ENCODE measurements at places on chromosomes 7 and 10. TPM values are rescaled to one million over a fixed set of nuclear protein-coding genes. Genes with fewer than 3 reads are reported as not detected.
A peak's percentile ranks its signal among the peaks of the same experiment; 100 is the strongest.

GRCh38 chr7:33880787-33881186 lies 24.6 kb upstream of the BMPER start:
- no peak for DNase-seq

IKZF1 gene
- 383 TPM for total RNA-seq

GRCh38 chr10:121438333-121438732 lies 159.9 kb downstream of the FGFR2 start:
- DNase-seq, result no peak

GRCh38 chr10:21195252-21195651 lies 298.1 kb upstream of the NEBL start:
- no peak for DNase-seq

DNA sequence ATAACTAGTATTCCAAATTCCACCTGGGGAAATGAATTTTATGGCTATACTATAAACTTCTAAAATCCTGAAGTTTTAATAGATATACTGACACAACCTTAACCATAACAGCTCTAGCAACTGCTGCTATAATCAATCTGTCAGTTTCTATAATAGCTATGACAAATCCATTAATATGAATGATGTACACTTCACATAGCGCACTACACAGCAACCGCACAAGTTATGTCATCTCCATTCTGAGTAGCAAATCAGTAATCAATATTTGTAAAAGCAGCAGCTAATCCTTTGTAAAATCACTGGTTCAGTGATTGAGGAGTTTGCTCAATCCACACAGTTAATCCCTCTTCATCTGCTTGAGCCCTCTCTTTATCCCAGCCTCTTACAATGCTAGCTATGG lies 105.3 kb downstream of the SKAP2 start:
- DNase-seq, result no peak

DOCK4 gene
- total RNA-seq, result 0.35 TPM

DNA sequence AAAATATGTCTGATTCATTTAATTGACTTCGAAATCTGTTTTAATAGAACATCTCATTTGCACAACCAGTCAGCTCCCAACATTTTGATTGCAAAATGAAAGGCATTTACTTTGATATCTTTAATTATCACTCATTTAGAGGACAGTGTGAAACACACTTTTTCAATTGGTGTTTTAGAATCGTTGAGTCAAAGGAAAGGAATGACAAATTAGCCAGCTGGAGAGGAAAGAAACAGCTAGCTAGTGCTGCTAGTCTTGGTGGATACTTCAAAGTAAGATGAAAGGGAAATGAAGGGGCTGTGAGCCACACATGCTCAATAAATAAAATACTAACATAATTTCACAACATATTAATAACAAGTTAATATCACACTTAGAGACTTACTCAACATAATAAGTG lies 570.2 kb downstream of the PHTF2 start:
- DNase-seq, result no peak

CPN1 gene
- not detected for total RNA-seq

DNA sequence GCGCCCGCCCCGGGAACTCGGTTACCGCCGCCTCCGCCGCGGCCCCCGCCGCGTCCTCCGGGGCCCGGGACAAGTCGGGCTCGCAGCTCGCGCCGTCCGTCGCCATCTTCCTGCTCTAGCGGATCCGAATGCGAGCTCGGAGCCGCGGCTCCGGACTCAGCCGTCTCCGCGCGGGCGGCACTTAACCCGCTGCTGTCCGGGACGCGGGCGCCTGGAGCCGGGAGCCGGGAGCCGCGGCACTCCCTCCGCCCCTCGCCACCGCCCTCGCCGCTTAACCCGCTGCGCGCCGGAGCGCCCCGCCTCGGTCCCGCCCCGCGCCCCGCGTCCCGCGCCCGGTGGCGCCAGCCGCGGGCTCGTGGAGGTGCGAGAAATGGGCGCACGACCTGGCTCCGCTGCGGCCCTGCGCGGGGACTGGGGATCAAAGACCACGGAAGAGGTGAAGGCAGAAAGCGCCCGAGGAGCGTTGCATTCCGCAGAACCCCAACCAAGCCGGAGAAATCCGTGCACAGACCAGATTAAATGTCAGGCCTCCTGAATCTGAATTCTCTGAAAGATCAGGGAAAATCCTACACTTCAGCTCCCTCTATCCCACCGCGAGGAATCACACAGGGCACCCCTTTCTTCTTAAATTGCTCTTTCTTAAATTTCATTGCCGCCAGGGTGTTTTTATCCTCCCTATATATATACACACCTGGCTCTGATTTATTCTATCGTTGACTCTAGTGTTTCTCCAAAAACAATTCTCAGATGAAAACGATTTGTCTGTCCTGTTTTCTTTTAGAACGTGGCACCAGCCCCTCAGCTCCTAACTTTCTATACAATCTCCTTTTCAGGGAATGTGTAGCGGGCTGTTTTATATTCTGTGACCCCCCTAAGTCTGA lies at the start of gene CTTNBP2:
Gene CTTNBP2 (minus strand): TSS at position 132 of the 881 bp plus-strand sequence. CDS start 26 bp downstream, at position 106.
- DNase-seq, result no peak

DNA sequence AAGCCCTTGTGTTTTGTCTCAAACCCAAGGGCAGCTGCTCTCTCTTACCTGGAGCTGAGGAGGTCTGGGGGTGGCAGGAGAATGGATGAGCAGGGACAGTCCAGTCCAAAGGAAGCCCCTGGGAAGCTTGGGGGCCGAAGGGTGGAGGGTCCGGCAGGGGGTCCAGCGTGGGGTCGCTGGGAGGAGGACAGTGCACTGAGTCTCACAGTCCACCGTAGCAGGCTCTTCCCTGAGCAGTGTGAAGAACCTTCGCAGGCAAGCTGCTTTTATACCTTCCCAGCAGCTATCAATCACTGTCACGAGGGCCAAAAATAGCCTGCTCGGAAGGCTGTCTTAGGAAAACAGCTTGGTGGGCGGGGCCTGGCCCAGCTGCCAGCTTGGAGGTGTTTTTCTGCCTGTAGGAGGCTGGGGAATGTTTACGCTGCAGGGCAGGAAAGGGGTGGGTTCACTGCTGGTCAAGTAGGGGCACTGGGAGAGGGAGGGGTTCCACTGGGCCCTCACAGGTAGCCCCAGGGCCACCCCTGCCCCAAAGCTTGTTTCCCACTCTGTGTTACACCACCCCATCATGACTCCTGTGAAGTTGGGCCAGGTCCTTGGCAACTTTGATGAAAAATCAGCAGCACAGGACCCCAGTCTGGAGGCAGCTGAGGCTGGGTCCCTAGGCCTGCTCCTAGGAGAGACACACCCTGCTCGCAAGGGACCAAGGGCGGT lies at the start of gene DEPP1:
Gene DEPP1 (minus strand): TSS at position 240 of the 711 bp plus-strand sequence. CDS start 779 bp downstream, outside the sequence.
- DNase-seq, result peak; percentile 35

- no peak for DNase-seq
These were observed 223.2 kb downstream of the PTPRN2 start for GRCh38 chr7:158364451-158364850.

VPS37D gene
- 0.33 TPM for total RNA-seq

PRSS37 gene
- total RNA-seq, result not detected

ERVW-1 gene
- total RNA-seq, result not detected

- no peak for DNase-seq
These were observed 23.1 kb downstream of the PLPP4 start for GRCh38 chr10:120480065-120480600.

DNA sequence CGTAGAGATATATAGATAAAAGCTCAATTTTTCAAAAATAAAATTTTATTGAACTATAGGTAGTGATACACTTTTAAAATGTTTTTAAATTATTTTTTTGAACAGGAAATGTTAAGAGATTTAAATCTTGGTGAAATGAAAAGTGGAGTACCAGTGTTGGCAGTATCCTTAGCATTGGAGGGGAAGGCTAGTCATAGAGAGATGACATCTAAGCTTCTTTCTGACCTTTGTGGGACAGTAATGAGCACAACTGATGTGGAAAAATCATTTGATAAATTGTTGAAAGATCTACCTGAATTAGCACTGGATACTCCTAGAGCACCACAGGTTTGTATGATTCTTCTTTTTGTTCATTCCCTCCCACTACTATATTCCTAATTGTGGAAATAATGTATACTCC lies 15.8 kb downstream of the PDCD4 start:
- no peak for DNase-seq

- no peak for DNase-seq
These were observed 1255.7 kb upstream of the LRRTM3 start for GRCh38 chr10:65670087-65670486.

DNA sequence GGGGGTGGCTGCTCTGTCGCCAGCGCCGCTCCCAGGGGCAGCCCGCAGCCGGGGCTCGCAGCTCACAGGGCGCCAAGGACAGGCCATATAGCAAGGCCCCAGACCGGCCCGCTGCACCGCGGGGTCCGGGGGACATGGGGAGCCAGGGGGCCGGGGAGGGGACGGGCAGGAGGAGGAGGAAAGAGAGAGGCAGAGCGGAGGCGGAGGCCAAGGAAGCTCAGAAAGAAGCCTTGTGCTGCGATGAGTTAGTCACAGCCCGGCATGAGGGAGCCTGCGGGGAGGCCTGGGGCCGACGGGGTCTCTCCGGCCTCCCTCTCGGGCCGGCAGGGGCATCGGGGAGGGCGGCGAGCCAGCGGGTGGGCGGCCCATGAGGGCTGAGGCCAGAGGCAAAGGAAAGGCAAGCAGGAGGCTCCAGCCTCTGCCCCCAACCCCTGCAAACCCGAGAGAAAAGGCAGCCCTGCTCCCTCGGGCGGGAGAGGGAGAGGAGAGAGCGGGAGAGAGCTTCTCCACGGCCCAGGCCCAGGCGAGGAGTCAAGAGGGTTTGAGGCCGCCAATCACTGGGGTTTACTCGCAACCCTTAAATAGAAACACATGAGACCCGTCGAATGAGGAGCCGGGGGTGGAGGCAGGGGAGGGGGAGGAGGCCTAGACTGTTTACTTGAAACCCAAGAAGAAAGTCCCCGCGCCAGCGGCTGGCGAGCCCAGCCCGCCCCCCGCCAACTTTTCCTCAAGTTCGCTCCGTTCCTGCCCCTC lies 167.9 kb downstream of the NEURL1 start:
- DNase-seq, result peak; percentile 59

GRCh38 chr7:98091061-98091460 lies 15.6 kb upstream of the LMTK2 start:
- DNase-seq, result no peak

DRGX gene
- total RNA-seq, result not detected

DNA sequence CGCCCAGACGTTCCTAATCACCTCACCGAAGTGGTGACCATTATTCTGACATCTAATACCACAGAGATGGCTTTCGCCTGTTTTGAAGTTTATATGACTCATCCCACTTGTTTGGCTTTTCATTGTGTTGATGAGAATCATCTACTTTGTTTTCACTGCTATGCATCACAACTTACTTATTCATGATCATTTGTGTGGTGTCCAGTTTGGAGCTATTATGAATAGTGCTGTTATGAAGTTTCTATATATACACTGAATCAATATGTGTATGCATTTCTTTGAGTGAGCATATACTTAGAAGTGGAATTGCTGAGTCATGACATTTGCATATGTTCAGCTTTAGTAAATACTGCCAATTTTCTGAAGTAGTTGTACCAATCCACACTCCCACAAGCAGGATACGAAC lies 38.6 kb upstream of the TNKS2 start:
- no peak for DNase-seq

C7orf57 gene
- total RNA-seq, result 0.28 TPM

FAM24B gene
- total RNA-seq, result 12.5 TPM
